ENCODE measurements at places on chromosomes 6 and 20.

- no peak for DNase-seq
Measured at GRCh38 chr20:2900845-2901592, 27.7 kb downstream of the PTPRA start.

- peak; percentile 89 for DNase-seq
Measured at GRCh38 chr6:148497257-148497656, 154.6 kb downstream of the SASH1 start.

- no peak for DNase-seq
Measured at GRCh38 chr6:119012521-119012920, 65.9 kb downstream of the FAM184A start.

DNA sequence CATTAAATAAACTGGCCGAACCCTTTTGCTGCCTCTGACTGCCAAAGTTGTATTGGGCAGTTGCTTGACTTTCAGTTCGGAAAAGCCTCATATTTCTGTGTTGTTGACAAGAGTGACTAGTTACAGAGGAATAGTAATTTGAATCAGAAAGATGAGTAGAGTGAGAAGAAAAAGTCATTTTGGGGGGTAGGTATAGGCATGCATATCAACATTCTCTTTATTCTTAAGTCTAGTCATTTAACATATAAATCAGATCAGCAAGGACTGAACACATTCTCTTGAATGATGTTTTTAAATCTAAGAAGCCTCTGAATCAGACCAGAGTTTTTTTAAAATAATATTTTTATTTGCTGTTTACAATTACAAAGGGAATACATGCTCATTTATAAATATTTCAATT is 4.9 kb upstream of the LMBRD1 start:
- DNase-seq = no peak

GRCh38 chr20:53045941-53046340 is 73.8 kb downstream of the TSHZ2 start:
- DNase-seq = no peak

DNA sequence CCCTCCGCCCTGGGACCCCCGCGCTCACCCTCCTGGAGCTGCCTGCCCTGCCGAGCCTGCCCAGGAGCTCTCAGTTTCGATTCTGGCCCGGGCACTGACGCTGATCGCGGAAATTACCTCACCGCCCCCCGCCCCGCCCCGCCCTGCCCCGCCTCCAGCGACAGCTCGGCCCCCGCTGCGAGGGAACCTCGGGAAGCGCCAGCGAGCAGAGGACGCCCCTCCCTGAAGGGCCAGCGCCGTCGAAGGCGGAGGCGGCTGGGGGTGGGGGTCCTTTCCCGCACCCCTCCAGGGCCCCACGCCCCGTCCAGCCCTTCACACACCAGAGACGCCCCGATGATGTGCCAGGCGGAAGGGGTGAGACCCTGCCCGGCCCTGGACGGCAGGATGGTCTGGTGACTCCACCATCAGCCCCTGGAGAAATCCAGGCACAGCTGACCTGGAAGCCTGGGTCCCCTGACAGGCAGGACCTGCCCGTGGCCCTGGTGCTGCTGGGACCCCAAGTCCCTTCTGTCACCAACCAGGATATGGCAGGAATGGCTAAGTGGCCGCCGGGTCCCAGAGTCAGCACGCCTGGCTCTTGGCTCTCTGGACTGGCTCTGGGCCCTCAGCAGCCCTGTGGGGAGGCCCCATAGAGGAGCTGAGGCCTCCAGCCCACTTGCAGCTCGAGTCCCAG is at the start of gene HELZ2:
Gene HELZ2, minus strand, starts transcription at position 84 of the 673 bp plus-strand sequence. CDS start 1,854 bp downstream, outside the sequence.
- DNase-seq = peak; percentile 67

DNA sequence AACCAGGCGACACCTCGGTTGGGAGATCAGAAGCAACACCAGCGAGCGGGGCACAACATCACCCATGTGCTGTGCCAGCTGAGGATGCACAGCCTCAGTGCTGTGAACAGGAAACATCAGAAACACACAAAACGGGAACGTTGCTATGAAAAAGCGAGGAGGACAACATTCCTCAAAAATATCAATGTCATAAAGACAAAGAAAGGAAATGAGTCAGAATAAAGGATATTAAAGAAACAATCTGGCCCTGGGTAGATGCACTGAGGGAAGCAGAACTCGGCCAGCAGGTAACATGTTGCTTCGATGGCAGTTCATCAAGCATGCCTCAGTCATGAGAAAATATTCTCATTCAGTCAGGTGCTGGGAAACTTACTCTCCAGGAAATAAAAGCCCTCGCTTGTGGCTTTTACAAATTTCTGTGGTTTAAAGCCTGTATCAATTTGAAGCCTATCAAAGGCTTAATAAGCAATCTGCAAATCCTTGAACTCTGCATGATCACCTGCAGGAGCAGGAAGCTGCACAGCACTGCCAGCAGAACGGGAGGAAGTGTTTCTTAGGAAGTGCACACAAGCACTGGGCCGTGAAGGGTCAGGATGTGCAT is 77.5 kb downstream of the GINS1 start:
- peak; percentile 21 for DNase-seq

Measured in iris pigment epithelial cell (primary cell).